Astrocyte of the cerebellum (primary cell): ENCODE measurements at places on chromosomes 4 and X.

- no peak for DNase-seq
Observed at GRCh38 chr4:79842162-79842561, 230.9 kb downstream of the ANTXR2 start.

- DNase-seq, result no peak
Observed at GRCh38 chr4:97104666-97105065, 1038.6 kb downstream of the STPG2 start.

GRCh38 chr4:17112292-17112659 is 213.8 kb upstream of the LDB2 start:
- DNase-seq, result no peak

DNA sequence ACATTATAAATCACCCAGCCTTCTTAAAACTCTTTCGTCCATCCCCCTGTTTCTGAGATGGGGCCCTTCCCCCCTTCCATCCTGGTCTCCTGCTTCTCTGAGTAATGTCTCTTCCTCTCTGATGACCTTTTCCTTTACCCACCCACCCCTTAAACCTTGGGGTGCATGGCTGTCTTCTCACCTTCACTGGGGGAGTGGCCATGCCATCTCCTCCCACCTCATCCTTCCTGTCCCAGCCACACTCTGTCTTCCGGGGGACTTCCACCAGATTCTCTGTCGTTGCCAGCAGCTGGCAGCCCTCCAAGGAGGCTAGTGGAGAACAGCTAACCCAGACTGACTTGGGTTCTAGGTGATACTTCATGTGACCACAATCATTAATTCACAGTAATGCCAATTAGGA is 83.2 kb upstream of the SCML1 start:
- DNase-seq, result no peak
